ENCODE measurements at places on chromosomes 5 and 9.

- no peak for DNase-seq
Measured at GRCh38 chr9:93089481-93089991, 6.5 kb upstream of the CARD19 start.

DNA sequence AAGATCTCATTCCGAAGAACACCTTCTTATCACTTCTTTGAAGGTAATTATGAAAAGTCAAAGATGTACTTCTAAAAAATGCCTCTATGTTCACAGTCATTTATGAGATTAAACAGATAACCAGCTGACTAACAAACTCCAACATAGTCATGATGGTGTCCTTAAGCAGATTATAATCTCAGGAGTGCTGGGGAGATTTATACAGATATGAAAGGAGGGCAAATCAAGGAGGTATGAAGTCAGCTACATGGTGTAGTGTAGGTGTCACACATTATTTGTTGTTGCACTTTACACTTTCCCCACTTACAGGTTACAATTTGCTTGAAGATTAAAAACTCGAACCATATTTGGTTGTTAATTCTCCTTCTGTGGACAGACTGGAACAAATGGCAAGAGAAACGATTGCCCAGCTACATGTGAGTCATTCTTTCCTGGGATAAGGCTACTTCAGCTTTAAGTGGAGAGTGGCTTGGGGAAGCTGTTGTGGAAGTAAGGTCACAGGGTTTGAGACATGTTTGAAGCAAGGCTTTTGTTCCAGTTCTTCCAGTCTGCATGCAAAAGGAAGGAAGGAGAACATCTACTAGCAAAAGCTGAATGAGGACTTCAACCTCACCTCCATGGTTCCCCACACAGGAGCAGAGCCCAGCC lies 320.1 kb downstream of the ADGRV1 start:
- no peak for DNase-seq

DNA sequence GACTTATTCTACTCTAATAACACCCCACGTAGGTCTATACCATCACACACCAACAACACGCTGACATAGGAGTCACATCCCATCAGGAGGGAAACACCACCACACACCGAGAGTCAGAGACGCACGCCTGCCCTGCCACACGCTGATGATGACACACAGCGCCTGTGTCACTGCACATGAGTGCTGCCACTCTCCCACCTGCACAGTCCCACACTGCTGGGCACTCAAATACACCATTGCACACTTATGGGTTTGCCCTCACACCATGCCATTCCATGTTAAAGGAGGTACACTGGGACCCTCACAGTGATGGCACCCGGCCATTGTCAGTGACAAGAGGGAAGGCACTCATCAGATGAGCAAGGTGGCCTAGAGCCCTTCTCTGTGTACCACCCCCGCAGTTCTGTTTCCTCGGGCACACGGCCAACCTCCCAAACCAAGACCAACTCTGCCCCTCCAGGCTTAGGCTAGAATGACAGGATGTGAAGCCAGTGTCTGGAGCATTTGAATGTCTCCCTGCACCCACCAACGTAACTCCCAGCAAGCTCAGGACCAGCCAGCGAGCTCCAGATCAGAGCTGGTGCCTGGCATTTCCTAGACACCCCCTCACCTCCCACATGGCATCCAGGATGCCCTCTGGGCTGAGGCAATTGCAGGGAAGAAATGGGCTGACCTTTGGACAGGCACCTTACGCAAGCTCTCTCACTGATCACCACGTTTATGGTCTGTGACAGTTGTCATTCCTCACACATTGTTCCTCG lies 3.6 kb upstream of the CPLX2 start:
- no peak for DNase-seq

- DNase-seq = no peak
Measured at GRCh38 chr9:20044686-20045085, 255.8 kb upstream of the SLC24A2 start.

- DNase-seq = no peak
Measured at GRCh38 chr5:3606121-3606831, 10.6 kb downstream of the IRX1 start.

GRCh38 chr5:145347026-145347616 lies 488.0 kb downstream of the PRELID2 start:
- no peak for DNase-seq

GRCh38 chr5:96331681-96332361 lies 101.2 kb downstream of the PCSK1 start:
- no peak for DNase-seq

DNA sequence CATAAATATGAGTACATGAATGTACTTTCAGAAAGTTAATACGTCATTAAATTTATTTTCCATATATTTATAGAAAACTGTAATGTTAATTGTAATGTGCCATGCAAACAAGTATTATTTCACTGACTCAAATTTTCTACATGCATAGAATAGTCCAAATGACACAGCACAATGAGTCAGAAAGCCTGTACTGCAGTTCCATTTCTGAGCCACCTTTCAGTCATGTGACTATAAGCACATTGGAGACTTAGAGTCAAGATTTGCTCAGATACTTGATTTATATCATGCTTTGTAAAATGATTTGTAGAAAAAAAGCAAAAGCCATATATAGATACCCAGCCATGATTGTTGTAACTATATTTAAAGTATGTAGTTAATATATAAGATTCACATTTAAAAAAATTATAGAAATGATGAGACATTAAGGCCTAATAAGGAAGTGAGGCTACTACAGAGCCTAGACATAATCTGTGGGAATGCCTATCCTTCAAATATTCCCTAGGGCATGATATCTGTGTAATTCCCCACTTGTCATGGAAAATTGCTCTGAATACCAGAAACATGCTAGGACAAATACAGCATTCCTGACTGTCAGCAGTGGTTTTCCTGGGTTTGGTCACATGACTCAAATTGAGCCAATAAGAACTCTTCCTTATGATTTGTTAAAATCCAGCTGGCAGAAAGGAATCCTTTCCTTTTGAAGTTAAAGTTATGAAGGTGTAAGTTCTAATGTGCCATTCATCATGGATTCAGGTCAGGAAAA lies 50.0 kb downstream of the PTPRD start:
- DNase-seq = no peak

DNA sequence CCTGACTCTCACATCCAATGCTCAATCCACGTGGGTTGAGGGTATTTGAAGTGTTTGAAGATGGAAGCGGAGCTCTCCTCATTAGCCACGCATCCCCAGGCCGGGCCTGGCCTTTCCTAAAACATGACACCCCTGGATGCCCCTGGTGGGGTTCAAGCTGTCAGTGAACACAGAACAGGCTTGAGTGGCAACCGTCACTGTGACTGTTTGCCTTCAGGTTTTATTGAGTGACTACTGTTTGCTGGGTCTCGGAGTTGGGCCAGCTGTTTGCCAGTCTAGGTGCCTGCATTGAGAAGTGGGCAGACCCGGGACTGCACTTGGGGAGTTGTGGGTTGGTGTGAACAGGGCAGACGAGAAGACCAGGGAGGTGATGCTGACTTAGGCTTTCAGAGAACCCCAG lies 7.8 kb upstream of the OLFM1 start:
- no peak for DNase-seq

DNA sequence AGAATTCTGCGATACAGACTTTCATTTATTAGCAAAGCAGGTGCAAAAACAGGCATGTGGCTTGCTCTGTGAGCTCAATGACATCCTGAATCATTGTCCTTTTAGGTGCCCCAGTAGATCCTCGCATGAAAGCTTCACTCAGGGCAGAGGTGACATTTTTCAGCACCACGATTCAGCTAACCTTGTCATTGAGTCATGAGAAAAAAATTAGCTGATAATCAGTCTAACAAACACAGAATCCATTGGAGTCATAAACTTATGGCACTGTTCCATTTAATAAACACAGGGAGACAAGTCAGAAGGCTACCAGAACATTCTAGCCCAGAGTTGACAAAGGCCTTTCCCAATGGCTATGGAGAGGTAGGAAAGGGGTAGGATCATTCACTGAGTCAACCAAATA lies 104.8 kb upstream of the RAD23B start:
- DNase-seq = no peak

DNA sequence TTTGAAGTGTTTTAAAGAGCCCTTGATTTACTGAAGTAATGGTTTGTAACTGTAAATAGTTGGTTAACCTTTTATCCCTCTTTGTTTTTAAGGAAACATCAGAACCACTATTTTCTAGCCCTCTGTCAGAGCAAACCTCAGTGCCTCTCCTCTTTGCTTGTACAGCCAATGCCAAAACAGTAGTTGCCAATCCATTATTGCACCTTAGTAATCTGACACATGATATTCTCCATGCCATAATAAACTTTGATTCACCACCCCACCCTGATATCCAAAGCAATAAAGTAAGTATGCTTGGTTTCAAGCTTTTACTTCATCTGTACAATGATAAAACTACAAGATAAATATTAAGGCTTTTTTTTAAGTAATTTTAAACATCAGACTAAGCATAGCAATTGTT lies 100.8 kb downstream of the DMXL1 start:
- DNase-seq = no peak

GRCh38 chr9:27679338-27679737 lies 106.1 kb upstream of the C9orf72 start:
- no peak for DNase-seq
